ENCODE measurements at places on chromosomes 4 and X.

- DNase-seq: no peak
Measured at GRCh38 chr4:76747563-76747962, 150.4 kb downstream of the SOWAHB start.

DNA sequence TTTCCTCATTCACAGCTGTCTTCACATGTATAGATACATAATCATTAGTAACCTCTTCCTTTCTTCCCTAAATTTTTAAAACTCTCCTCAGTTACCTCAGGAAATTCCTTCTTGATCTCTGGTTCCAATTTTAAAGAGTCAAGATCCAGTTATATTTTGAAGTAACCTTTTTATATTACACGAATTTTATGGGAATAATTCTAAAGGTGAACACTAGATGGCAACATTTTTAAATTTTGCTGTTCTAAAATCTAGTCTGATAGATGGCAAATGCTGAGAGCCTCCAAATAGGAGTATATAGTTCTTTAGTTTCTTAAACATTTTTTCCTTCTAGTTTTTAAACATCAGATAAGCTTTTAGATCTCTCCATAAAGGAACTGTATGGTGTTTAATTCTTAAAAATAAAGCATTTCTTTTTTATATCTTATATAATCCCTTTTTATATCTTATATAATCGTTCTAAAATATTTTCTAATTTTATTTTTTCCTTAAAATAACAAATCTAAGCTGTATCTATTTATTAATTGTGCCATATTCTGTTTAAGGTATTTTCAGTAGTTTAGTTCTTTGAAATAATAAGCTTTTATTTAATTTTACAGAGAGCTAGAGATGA, 37.9 kb upstream of the PAPSS1 start:
- no peak for DNase-seq

GRCh38 chr4:83870328-83870950, 334.5 kb downstream of the GPAT3 start:
- no peak for DNase-seq

- no peak for DNase-seq
Measured at GRCh38 chrX:49838374-49838773, 9.3 kb downstream of the PAGE4 start.

DNA sequence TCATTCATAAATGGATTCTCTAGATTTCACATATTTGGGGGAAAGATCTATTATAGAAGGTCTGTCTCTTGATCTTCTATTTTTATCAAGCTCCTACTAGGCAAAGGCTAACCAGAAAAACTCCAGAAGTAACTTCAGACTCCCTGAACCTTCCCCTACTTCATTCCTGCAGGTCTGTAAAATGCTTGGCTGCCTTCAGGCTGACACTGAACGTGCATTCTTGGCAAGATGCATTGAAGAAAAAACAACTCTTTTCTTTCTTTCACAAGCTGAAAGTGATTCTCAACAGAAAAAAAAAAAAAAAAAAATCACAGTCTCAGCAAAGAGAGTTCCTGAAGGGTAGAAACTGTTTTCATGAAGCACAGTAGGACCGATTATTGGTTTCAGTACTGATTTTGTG, 12.7 kb downstream of the OPHN1 start:
- no peak for DNase-seq

DNA sequence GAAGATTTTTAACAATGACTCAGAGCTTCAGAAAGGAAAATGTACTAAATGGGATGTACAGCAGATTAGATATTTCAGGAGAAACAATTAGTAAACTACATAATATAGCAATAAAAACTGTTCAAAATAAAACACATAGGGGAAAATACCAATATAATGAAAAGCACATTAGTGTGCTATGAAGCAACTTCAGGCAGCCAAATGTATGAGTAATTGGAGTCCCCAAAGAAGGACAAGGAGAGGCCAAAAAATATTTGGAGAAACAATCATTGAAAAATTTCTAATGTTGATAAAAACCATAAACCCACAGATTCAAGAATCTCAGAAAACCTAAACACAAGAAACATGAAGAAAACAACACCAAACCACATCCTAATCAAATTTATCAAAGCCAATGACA, 129.3 kb upstream of the CHRDL1 start:
- no peak for DNase-seq

GRCh38 chr4:106835919-106836318, 200.2 kb downstream of the DKK2 start:
- no peak for DNase-seq

DNA sequence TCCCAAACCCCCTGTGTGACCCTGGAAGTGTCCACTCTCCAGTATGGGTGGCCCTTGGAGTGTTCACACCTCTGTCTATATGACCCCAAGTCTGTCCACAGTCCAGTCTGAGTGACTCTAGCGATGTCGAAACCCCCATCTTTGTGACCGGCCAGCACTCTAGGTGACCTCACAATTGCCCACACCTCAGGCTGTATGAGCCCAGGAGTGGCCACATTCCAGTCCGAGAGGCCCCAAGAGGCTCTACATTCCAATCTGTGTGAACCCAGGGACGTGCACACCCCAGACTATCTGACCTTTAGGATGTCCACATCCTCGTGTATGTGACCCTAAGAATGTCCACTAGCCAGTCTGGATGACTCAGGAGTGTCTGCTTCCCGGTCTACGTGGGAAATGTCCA, 7.3 kb upstream of the GLOD5 start:
- no peak for DNase-seq

GRCh38 chr4:151417766-151418376, 8.9 kb downstream of the FHIP1A start:
- DNase-seq: no peak

- no peak for DNase-seq
Measured at GRCh38 chr4:147325571-147325981, 155.3 kb upstream of the EDNRA start.

GRCh38 chr4:7904952-7905915, 34.4 kb downstream of the AFAP1 start:
- DNase-seq: no peak

- DNase-seq: no peak
Measured at GRCh38 chrX:130550351-130550750, 148.6 kb downstream of the RBMX2 start.

DNA sequence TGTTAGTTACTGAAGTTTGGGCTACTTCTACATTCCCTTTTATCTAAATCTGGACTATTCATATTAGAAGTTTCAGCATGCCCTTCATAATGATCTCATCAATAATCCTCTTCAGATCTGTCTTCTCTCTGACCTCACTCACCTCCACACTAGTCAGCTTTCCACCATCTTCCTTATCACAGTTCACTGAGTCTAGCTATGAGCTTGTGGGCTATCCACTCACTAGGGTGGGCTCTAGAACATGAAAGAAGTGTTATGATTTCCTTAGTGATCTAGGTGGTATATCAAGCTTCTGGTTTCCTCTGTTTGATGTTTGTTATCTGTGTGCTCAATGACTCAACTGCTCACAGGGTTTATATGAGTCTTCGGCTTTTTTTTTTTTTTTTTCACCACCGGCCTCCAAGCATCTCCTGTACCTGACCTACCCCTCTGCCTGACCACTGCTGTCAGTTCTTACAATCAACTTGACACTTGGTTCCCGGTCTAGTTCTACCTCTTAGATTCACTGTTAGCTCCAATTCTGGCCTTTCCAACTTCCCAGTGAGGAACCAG, 103.1 kb downstream of the PAPSS1 start:
- no peak for DNase-seq

GRCh38 chr4:23135792-23136645, 443.3 kb downstream of the GBA3 start:
- no peak for DNase-seq

DNA sequence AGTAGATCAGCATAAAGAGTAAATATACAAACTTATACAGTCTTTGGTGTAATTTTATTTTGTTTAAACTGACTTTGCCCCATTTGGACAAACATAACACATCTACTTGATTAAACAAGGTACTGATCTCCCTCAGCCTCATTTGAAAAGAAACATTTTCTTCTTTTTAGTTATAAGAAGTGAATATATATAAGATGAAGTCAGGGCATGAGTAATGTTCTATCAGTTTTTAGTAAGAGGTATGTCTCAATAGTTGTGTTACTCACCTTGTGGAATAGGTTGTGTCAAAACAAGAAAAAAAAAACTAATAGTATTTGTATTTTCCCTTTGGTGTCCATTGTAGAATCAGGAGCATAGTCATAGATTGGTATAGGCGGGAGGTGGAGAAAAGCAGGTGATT, 327.4 kb downstream of the RPA4 start:
- no peak for DNase-seq

GRCh38 chr4:26648260-26648659, 64.4 kb downstream of the TBC1D19 start:
- no peak for DNase-seq

DNA sequence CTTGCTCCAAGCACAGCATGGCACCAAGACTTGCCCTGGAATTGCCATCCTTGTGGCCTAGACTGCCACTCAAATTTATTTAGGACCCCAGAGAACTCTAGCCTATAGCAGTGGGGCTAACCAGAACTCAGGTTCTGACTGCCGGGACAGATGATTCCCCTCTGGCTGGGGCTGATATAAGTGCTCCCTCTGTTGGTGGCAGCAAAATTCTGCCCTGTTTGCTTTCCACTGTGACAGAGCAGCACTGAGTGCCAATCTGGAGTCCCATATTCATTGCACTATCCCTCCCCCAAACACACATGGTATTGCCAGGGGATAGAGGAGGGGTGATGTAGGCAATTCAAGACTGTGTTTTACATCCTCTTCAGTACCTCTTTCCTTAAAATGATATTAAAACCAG, 1081.9 kb downstream of the FAT4 start:
- DNase-seq: no peak

GRCh38 chrX:124984140-124984813, 335.4 kb upstream of the TEX13C start:
- no peak for DNase-seq

GRCh38 chr4:7778510-7779431, 160.9 kb downstream of the AFAP1 start:
- DNase-seq: no peak

- DNase-seq: no peak
Measured at GRCh38 chr4:25532591-25532990, 123.1 kb upstream of the SLC34A2 start.

DNA sequence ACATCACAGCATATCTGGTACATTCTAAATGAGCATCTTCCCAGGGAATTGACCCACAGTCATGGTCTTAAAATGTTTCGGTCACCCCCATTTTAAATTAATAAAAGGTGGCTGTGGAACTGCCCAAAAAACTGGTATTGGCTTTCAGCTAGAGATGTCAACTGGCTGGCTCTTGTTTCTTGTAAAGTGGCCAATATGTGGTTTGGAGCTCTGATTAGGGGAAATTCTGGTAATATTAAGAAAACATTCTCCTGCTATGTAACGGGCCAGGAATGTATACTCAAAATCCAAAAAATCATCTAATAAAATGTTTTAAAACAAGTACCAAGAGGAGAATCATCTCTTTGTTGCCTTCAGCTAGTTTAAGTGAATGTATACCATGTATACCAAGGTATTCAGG, 62.0 kb upstream of the VCX2 start:
- DNase-seq: no peak

DNA sequence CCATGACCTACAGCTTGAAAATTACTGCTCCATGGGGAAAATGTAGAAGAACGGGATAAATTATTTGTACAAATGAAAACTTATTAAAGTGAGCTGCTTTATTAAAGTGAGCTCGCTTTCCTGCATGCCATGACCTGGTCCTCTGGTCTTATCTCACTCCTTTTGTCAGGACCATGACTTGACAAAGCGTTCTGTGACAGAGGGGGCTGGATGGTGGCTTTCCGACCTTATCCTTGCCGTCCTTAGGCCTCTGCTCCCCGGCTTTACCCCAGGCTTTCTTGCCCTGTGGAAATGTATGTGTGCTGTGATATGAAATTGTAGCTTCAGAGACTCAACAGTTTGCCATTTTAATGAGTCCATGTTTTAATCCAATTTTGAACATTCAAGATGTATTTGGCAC, 44.0 kb upstream of the FBXW7 start:
- no peak for DNase-seq

DNA sequence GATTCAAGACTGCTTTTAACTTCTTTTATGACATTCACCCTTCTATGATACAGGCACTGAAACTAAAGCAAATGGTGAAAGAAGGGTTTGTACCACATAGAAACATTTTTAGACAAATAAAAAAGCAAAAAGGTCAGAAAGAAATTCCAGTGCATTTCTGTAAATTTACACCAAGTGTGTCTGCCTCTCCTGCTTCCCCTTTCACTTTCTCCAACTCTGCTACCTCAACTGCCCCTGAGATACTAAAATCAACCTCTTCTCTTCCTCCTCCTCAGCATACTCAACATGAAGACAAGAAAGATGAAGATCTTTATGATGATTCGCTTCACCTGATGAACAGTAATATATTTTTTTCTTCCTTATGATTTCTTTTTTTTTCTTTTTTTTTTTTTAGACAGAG, 187.9 kb downstream of the LRBA start:
- no peak for DNase-seq

DNA sequence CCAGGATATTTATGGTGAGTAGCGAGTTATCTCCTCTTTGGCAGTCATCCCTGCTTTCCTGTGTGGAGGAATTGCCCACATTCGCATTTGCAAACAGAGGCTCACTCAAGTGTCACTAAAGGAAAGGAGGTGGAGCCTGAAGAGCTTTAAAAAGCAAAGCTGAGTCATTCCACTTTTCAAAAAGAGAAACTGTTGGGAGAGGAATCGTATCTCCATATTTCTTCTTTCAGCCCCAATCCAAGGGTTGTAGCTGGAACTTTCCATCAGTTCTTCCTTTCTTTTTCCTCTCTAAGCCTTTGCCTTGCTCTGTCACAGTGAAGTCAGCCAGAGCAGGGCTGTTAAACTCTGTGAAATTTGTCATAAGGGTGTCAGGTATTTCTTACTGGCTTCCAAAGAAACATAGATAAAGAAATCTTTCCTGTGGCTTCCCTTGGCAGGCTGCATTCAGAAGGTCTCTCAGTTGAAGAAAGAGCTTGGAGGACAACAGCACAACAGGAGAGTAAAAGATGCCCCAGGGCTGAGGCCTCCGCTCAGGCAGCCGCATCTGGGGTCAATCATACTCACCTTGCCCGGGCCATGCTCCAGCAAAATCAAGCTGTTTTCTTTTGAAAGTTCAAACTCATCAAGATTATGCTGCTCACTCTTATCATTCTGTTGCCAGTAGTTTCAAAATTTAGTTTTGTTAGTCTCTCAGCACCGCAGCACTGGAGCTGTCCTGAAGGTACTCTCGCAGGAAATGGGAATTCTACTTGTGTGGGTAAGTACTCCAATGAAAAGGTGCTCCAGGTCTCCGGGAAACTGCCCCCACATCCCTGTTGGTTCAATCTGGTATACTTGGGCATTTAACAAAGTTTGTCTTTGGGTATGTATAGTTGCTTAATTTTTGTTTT, at the start of gene EGF:
EGF (plus strand) TSS at position 178 of the 890 bp plus-strand sequence; CDS start at position 631, 453 bp downstream.
- no peak for DNase-seq

GRCh38 chrX:37658343-37659030, 27.1 kb upstream of the XK start:
- DNase-seq: no peak

GRCh38 chrX:101617211-101618191, at the start of gene ARMCX6:
Gene ARMCX6 (minus strand): TSS chrX:101618000. CDS start chrX:101616620, 1,380 bp downstream.
- no peak for DNase-seq

DNA sequence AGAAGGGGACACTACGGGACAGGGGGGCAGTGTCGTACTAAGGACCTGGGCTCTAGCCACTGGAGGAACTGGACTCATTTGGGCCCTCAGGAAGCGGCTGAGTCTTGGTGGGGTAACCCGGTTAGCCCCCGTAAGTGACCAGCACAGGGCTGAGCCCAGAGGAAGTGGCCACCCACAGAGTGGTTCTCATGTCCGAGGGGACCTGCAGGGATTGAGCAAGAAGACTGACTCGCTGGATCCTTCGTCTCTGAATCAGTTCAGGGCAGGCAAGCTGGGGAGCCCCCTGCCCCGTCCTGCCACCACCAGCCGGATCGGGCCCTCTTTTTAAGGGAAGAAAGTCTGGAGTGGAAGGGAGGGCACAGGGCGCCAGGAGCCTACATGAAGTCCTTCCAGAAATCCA, 719 bp upstream of the BGN start:
- DNase-seq: no peak
